ENCODE measurements at places on chromosomes 7 and 10.

DNA sequence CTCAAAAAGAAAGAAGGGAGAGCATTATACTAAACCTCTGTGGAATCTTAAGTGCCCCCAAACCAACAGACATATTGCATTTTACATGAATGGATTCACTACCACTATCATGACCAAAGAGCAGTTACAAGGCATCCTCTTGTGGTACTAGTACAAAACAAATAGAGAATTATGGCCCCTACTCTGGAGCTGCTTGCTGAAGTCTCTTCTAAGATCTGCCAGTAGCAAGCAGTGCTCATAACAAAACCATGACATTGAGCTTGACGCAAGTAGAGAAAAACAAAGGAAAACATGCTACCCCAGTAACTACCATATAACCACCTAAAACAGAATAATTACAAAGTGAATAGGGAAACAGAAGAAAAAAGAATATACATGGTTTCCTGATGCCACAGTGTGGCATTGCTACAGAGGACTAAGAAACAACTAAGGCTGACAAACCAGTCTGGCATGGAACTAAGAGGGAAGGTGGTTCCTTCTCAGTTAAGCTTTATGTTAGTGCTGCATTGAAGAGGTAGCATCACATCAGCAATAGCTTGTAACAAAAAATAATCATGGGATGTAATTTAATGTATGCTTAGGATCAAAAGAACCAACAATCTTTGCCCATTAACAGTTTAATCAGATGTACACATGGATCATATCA, 150.2 kb upstream of the AGR3 start:
- DNase-seq, result no peak

GRCh38 chr10:59984415-59984814, 78.1 kb upstream of the CCDC6 start:
- DNase-seq, result no peak

GRCh38 chr10:69614130-69614529, 15.9 kb upstream of the FAM241B start:
- DNase-seq, result no peak

- DNase-seq, result no peak
These were observed 64.6 kb downstream of the WDR37 start for GRCh38 chr10:1120801-1121211.

DNA sequence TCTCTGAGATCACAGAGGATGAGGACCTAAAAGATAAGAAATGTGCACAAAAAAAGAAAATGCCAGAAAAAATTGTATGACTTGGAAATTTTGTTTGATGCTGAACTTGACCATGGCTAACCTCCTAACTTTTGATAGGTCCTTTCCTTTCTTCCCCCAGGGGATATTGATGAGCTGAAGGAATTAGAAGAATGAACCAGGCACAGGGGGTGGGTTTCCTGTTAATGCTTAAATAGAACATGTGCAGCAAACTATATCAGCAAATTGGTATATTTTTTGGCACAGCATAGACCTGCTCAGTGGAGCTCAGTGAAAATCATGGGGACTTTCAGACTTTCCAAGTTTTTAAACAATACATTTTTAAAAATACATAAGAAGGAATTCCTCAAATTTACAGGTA, 300.7 kb downstream of the HDAC9 start:
- DNase-seq, result no peak

DNA sequence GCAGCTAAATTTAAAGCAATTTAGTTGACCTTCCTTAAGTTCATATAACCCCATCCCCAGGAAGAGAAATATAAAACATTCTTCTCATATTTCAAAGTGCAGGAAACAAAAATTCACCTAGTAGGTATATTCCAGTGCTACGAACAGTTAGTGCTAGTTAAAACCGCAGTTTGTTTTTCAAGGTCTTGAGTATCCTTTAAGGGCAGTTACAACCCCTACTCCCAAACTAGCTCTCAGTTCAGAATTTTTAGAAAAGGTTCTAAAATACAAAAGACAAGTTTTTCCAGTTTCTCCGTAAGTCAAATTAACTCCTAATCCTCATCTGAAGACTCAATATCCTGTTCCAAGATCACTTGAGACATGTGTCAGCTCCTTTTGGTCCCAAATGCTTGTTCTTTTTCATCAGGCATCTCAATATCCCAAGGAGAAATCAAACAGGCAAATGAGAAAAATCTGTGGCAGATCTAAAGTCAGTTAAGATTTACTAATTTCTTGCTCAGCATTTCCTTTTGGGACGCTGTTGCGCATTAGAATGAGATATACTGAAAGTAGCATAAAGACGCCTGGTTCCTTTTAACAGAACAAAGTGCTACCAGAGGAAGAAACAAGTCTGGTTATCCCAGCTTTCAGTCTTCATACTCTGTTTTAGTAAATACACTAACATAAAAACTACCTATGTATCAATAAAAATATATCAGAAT, 51.8 kb downstream of the ARHGAP12 start:
- no peak for DNase-seq

GRCh38 chr7:87287738-87288341, 57.6 kb upstream of the CROT start:
- DNase-seq, result no peak

- DNase-seq, result no peak
These were observed 18.8 kb downstream of the BMPR1A start for GRCh38 chr10:86775056-86775869.

DNA sequence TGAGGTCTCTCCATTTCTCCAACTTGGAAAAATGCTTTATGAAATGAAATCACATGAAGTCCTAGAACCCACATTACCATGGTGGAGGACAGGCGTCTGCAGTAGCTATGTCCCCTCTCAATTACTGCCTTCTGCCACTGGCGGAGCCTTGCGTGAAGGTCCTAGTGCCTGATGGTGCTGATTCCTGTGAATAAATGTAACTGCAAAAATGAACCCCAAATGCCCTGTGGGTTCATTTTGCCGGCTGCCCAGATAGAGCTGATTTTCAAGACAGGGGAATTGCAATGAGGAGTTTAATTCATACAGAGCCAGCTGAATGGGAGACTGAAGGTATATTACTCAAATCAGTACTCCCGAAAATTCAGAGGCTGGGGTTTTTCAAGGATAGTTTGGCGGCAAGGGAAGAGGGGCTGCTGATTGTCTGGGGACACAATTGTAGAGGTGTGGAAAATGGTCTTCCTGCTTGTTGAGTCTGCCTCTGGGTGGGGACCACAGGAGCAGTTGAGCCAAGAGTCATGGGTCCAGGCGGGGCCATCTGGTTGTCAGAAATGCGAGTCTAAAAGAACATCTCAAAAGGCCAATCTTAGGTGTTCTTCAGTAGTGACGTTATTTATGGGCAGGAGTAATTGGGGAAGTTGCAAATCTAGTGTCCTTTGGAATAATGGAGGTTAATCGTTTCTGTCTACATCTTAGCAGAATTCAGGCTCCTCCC, 13.5 kb downstream of the PRF1 start:
- DNase-seq, result no peak

GRCh38 chr7:47576031-47576865, 5.7 kb downstream of the TNS3 start:
- DNase-seq, result no peak

- DNase-seq, result no peak
These were observed 37.5 kb upstream of the EGR2 start for GRCh38 chr10:62853710-62854109.

DNA sequence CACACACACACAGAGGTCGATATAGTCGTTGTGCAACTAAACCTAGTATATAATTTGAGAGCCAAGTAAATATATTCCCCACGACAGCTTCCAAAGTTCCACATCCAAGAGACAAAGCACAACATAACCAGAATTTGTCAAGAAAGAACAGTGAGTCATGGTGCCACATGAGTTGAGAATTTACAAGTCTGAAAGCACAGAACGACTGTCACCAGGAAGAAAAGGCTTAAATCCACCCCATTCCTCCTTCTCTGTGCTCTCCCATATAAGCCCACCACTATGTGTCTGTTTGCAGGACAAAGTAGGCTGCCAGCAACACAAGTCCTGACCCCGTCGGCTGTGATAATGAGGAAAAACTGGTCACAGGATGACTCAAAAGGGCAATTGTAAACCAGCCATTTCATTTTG, 32.8 kb downstream of the GSAP start:
- DNase-seq, result no peak

DNA sequence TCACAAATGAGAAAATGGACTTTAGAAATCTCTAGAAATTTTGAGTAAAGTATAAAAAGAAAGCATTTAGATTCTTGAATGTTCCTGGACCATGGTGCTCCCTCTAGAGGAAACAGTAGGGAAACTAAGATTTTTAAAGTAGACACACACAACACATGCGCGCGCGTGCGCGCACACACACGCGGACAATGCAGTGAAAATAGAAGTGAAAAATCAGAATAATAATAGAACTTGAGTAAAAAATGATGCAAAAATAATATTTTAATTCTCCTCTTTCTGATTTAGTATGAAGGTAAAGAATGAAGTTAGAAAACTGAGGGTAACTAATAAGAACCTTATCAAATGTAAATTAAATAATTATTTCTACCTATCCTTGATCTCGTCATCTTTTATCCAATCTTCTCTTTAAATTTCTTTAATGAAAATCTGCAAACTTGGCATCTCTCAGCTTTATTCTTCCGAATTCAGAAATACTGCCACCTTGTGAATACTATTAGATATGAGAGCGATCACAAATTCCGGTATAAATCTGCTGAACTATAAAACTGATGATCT, 117.0 kb upstream of the AMPH start:
- DNase-seq, result no peak

DNA sequence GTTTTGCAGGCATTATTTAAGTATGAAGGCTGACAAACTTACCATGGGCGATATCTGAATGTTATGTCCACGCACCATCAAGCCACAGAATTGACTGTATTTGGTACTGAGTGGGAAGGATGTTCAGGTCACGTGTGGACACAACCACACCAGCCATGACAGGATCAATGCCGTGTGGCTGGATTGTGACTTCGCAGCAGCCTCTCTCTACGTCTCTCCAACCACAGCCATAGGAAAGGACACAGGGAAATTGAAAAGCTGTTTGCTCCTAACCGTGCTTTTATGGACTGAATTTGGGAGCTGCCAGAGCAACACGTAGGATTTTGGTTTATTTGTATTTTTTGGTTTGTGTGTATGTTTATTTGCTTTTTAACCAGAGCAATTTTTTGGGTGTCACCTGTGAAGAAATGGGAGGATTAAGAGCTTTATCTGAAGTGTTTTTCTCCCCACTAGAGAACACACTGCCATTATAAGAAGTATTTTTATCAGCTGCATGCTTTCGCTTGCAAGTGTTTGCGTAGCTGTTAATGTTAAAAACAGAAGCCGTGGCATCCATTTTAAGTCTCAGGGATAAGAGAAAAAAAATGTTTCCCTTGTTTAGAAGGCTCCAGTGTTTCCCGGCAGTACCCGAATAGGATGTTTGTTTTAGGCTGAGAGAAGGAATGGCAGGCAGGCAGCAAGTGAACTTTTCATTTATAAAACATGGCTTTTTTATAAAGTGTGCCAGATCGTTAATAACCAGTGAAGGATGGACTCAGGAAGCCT, 401.1 kb upstream of the NFE2L3 start:
- no peak for DNase-seq

- no peak for DNase-seq
These were observed 542.2 kb upstream of the FOXK1 start for GRCh38 chr7:4139656-4140625.

DNA sequence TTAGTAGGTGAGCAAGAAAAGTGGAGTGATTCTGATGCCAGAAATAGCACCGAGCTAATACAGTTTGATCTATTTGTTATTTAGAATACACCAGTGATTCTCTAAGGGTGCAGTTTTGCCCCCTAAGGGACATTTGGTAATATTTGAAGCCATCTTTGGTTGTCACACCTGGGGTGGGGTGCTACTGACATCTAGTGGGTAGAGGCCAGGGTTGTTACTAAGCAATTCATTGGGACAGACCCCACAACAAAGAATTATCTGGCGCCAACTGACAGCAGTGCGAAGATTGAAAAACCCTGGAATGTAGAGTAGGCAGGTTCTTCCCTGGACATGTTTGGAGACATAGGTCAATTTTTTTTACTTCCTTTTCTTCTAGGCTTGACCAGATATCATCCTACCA, 14.6 kb downstream of the PALS2 start:
- DNase-seq, result peak; percentile 42

DNA sequence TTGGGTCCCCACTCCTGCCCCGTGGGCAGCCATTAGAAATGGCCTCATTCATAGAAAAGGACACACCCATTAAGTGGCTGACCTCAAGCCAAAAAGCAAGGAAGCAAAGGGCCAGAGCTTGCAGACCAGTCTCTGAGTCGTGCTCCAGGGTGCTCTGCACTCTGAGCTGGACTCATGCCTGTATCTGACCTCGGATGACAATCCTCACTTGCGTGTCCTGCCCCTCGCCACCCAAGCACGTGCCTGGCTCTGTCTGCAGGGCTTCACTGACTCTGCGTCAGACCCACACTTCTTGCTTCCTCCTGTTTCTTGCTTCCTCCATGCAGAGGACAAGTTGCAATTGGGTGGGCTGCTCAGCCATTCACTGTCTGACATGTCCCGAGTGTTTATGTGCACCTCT, 138.8 kb downstream of the OAT start:
- DNase-seq, result no peak

DNA sequence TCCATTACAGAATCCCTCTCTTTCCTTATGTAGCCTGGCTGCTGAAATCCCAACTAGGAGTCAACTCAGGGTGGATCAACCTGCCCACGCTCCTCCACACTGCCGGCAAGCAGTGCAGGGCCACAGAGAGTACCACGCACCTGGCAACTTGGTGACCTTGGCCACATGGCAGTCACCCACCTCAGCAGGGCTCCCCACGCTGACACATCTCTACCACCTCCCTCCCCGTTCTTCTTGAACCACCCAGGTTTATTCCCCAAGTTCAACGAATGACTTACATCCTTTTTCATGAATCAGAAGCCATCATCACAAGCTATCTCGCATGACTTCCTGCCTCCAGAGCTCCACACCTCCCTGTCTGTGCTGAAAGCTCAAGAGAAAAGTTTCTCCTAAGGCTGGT, 153.4 kb downstream of the GRID1 start:
- DNase-seq, result no peak

DNA sequence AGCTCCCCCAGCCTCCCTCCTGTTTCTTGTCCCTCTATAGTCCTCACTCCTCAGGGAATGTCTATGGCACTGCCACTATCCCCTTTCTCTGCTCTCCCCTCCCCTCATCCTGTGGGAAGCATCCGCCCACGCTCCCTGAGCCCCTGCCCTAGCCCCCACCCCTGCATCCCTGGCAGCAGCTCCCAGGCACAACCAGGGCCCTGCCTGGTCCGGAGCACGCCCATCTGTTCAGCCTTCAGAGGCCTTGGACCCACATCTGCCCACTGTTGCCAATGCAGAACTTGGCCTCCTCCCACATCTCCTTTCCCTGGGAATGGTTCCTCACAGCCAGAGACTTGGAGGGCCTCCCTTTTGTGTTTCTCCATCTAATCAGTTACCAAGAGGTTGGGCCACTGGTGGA, 20.4 kb upstream of the TBRG4 start:
- DNase-seq, result no peak

DNA sequence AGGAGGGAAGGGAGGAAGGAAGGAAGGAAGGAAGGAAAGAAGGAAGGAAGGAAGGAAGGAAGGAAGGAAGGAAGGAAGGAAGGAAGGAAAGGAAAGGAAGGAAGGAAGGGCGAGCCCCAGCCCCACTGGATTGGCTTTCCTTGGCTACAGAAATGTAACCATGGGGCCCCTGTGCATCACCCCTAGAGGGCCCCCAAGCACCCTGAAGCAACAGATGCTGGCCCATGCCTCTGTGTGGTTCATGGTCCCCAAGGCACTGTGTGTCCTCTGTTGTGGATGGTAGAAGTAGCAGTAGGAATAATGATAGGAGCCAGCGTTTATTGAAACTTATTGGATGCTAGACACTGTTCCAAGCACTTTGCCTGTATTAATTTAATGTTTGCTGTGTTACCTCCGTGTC, 116.6 kb upstream of the MACROH2A2 start:
- DNase-seq, result no peak
